ENCODE measurements at places on chromosomes 6 and 20.
A peak's percentile ranks its signal among the peaks of the same experiment; 100 is the strongest.

- DNase-seq, result no peak
Observed at GRCh38 chr6:44563397-44563796, 175.9 kb downstream of the CDC5L start.

DNA sequence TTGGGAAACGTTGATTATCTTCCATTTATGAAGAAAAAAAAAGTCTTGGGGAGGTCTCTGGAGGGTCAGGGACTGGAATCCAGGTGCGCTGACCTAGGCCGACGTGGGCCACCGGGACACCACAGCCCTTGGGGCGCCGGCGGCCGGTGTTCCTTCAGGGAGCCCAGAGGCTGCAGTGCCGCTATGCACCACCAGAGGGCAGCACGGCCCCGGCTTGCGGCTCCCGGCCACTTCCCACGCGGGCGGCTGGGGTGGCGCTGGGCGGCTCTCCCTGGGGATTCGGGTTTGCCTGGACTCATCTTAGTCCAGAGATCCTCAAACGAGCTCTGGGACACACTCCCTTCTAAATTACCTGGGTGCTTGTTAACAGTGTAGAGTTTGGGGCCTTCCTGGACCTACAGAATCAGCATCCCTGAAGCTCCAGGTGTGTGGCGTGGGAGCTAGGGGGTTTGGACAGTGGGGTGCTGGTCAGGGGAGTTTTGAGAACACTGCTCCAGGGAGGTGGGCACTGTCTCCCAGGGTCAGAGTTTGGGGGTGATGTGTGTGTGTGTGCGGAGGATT is 23.0 kb upstream of the GTSF1L start:
- DNase-seq, result peak; percentile 48

- DNase-seq, result no peak
Observed at GRCh38 chr6:56364827-56365339, 117.5 kb upstream of the COL21A1 start.

DNA sequence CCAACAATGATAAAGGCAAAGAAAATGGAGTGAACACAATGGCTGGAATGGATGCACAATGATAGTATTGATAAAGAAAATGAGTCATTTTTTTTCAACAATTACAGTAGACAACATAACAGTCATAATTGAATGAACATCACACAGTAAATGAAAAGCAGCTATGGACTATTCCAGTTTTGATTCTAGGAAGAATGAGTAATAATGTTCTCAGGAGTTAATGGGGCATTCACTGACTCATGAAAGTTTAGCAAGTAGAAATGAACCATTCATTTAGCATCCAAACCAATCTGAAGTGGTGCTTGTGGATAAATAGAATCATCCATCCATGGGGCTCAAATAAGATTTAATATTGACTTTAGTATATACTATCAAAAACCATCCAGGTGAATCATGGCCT is 1029.5 kb upstream of the GJE1 start:
- no peak for DNase-seq

GRCh38 chr6:108565893-108566292 is 5.2 kb downstream of the FOXO3 start:
- DNase-seq, result no peak

GRCh38 chr6:4820704-4821276 is 44.6 kb downstream of the CDYL start:
- DNase-seq, result no peak

DNA sequence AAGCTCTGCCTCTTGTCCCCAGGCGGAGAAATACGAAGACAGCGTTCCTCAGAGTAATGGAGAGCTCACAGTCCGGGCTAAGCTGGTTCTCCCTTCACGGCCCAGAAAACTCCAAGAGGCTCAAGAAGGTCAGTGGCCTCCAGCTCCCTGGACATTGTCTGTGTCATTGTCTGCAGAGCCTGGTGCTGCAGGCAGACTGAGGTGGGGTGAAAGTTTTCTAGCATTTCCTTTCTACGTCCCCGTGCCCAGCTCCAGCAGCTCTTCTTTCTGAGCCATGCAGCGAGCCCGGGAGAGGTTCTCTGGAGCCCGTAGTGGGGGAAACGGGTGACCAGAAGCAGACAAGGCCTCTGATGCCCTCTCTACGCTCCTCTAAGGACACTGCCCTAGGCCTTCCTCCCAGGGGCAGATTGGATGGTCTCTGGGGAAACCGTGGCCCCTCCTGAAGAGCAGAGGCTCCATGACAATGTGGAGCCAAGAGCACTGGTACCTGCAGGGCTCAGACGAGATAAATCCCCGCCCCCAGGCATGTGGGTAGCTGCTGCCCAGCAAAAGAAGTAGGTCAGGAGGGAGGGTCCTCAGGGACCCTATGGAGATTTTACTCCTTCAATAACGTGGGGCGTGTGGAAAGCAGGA is 58.4 kb downstream of the EZR start:
- no peak for DNase-seq

DNA sequence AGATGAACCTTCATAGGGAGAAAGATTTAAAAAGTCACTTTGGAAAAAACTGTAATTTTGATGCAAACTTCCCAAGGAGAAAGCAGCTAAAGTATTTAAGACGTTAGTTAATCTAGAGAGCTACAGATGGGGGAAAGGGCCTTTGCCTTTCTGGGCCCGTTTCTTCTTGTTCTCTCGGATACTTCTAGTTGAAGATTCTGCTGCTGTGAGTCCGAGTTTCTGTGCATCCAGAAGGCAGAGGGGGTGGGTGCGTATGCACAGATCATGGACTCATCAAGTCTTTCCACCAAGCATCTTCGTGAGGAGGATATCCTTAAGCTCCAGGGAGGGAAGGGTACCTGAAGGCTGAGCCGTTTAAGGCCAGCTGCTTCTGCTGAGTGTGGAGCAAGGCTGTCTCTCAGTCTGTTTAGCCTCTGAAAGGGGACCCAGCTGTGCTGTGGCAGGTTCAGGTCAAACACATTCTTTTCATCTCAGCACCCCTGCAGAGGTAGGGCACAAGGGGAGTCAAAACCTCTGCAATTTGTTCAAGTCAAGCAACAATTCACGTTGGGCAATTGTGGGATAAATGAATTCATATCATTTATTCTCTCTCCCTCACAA is 4.3 kb downstream of the LAMP5 start:
- DNase-seq, result no peak

DNA sequence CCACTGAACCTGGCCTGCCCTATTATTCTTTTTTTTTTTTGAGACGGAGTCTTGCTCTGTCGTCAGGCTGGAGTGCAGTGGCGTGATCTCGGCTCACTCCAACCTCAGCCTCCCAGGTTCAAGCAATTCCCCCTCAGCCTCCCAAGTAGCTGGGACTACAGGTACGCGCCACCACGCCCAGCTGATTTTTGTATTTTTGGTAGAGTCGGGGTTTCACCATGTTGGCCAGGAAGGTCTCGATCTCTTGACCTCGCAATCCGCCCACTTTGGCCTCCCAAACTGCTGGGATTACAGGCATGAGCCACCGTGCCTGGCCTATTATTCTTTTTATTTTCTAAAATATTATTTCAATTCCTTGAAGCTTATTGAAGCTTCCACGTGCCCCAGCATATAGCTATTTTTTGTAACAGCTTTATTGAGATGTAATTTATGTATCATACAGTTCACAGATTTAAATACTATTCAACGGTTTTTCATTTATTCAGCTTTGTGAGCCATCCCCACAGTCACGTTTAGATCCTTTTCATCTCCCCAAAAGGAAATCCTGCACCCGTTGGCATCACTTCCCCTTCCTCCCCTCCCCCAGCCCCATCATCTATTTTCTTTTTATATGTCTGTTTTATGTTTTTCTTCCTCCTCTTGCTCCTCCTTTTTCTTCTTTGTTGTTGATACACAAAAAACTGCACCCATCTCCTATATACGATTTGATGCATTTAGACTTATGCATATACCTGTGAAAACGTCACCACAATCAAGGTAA is 13.5 kb upstream of the MDFI start:
- no peak for DNase-seq

- DNase-seq, result no peak
Observed at GRCh38 chr6:82237013-82237412, 10.5 kb downstream of the IBTK start.

GRCh38 chr6:116969211-116969863 is 92.3 kb downstream of the RFX6 start:
- DNase-seq, result peak; percentile 1

DNA sequence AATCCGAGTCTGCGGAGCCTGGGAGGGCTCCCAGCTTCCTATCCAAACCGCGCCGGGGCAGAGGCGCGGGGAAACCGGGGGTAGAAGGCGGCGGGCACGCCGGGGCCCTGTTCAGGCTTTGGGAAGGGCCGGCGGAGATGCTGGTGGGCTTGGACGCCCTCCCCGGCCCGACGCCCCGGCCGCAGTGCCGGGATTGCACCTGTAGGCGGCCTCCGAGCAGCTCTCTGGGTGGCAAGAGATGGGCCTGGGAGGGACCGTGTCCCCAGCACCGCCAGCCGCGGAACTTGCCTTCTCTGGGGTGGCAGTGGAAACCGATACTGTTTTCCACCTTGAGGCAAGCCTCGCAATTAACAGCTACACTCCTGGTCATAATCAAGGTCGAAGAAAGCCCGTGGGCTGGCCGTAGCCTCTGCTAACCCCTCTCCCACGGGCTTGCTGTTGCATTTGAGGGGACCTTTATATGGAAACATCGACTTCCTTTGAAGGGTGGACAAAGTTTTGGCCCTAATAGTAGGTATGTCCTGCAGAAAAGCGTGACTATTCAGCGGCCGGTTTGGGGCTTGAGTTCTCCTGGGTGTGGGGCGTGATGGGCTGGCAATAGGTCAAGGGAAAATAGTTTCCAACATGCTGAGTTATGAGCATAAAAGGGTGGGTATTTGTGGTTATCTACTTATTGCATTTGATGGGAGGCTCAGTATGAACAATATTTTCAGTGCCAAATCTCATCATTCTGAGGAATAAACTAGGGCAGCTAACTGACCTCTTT is 1.1 kb upstream of the JAG1 start:
- DNase-seq, result no peak

DNA sequence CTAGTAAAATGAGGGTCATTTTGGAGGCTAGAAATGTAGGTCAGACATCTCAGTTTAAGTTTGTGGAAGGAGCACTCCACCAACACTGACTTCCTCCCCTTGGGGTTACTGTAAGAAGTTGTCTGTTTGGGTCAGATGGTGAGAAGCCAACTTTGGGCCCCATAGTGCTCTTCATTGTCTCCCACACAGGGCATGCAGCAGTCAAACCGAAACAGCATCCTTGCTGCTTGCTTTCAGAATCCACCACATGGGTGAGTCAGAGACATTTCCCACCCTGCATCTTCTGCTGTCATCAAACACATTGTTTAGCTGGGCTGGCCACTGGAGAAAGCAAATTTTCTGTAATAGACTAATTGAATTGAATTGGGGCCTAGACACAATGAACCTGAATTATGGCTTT is 16.8 kb downstream of the IL17F start:
- no peak for DNase-seq

- DNase-seq, result no peak
Observed at GRCh38 chr20:2838170-2838797, 2.2 kb downstream of the PCED1A start.

- no peak for DNase-seq
Observed at GRCh38 chr6:74431873-74432580, 736.0 kb downstream of the CD109 start.

DNA sequence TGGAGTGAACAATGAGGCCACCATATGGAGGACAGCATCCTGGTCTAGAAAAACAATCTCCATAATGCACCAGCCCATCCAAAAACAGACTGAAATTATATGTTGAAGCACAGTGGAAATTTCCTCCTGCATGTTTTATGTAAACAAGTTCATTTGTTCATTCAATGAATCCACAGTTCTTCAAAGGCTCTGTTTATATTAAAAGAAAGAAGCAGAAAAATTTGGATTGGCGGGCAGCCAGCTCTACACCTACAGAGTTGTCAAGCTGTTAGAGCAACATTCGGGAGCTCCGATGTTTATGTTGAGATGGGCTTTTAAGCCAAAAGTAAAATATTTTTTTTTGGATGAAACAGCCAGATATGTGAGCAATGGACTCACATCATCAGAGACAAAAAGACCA is 395.3 kb upstream of the SULF2 start:
- DNase-seq, result no peak

- no peak for DNase-seq
Observed at GRCh38 chr6:101722991-101723579, 329.6 kb downstream of the GRIK2 start.

- DNase-seq, result no peak
Observed at GRCh38 chr6:116596815-116597214, 19.5 kb upstream of the RSPH4A start.

- no peak for DNase-seq
Observed at GRCh38 chr6:154705471-154706113, 27.6 kb upstream of the SCAF8 start.

DNA sequence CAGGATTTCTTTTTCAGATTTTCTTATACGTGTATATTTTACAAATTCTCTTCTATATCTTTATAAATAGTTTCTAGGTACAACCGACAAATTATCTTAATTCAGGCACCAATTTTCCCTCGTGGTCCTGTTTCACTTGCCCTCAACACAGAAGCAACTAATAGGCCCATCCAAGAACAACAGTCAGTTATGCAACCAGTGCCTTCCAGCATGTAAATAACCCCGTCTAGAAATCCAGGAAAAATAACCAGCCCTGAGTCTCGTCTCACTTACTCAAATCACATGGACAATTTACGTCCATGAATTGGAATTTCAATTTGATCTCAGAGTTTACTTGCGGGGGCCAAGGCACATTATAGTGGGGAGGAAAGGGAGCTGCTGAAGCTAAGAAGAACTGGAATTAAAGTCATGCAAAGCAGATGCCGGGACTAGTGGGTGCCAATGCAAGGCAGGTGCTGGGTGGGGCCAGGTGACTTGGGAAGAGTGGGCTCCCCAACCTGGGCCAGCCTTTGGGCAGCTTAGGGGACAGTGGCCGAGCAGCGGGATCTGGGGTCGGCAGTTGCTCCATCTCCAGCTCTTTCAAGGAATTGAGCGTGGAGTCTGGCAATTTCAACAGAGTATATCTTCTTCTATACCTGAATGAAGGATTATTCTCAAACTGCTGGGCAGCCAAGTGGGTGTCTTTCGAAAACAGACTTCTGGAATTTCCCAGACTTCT is 121.7 kb downstream of the EDN3 start:
- no peak for DNase-seq

GRCh38 chr20:23586735-23587525 is 18.6 kb upstream of the CST9L start:
- no peak for DNase-seq

DNA sequence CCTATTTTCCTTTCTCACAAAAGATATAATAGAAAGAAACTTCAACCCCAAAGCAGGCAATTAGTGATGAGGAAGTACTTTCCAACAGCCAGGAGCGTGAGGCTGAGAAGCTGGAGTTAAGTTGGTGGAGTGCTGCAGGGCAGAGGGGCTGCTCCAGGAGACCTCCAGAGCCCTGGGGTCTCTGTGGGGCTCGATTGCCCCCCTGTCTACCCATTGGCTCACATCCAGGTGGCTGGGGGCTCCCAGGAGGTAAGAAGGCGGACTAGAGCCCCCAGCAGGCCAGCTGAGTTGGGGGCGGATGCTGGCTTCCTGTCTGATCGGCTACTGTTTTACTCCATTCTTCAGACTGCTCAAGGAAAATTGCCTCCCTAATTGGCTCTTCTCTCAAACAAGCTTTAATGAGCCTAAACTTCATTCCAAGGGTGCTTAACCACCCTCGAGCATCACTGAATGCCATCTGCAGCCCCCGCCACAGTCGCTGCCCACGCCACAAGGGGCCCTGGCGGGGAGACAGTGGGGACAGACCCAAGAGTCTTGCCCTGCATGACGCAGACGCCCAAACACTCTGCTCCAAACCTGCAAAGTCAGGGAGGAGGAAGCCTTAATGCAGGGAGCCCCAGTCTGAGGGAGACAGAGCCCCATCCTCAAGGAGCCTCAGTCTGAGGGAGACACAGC is 78.6 kb downstream of the MDGA1 start:
- no peak for DNase-seq

- DNase-seq, result no peak
Observed at GRCh38 chr6:49415358-49415757, 47.7 kb downstream of the MMUT start.
